ENCODE measurements at places on chromosomes 4 and X.

DNA sequence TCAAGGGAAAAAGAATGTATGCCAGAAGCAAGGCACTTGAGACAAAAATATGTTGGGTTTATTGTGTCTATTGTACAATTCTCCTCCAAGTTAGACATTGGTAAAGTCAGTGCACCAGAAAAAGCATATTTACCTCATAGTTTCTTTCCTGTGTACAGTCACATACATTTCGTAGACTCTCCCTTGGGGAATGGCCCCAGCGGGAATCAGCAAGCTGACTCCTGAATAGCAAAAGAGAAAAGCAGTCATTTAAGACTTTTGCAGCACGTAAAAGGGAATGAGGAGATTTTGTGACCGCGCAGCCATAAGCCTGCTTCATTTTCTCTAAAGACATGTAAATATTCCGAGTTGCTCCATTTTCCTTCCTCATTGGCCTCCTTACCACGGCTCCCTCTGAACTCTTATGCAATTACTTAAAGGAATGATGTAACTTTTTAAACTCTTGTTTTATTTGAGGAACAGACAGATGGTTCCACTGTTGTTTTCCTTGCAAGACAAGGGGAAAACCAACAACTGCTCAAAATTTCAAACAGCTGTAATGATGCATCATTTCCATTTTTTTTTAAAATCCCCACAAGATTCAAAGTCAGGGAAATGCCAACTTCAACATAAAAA lies 332.7 kb downstream of the UNC5C start:
- no peak for DNase-seq

- DNase-seq: no peak
Measured at GRCh38 chr4:8544741-8545438, 35.3 kb upstream of the GPR78 start.

DNA sequence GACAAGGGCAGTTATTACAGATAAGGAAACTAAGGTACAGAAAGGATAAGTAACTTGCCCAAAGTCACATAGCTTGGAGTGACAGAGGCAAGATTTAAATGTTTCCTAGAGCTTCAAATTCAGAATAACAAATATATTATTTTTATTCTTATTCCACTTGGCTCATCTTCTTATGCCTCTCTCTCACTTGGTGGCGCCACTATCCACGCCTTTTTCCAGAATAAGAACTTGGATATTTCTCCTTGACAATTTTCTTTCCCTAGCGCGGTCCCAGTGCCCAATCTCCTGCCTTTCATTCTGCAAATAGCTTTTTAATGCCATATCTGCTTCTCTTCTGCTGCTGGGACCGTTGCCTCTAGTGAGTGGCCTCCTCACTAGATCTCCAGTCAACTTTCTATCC lies 78.5 kb downstream of the MSN start:
- no peak for DNase-seq

GRCh38 chr4:71558248-71558647 lies 219.4 kb downstream of the SLC4A4 start:
- DNase-seq: no peak

GRCh38 chr4:44231006-44231405 lies 217.6 kb downstream of the KCTD8 start:
- DNase-seq: no peak

DNA sequence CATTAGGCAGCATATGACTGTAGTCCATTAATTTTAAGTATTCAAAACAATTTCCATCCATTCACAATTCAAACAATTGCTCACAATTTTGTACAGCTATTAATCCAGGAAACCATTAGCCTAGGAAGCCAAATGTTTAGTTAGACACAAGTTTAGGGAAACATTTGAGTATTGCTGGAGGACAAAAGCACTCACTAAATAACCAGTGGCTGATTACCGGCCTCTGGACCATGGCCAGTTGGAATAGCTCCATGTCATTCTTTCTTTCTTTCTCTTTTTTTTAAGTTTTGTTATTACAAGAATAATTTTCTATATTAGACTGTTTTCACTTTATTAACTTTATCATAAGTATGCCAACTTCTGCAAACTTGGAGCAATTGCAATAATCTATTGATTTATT lies 31.3 kb downstream of the TRIML2 start:
- no peak for DNase-seq

Data from effector memory CD4-positive, alpha-beta T cell (primary cell).